ENCODE measurements at places on chromosomes 11 and 22. TPM values are rescaled to one million over a fixed set of nuclear protein-coding genes. Genes with fewer than 3 reads are reported as not detected.

Gene HORMAD2
- total RNA-seq = 3.1 TPM

Gene OR2AG1
- total RNA-seq = not detected

Gene SYCE3
- not detected for total RNA-seq

Gene NPAS4
- not detected for total RNA-seq

Gene SMIM35
- total RNA-seq = not detected

Gene GRAMD4
- 23.4 TPM for total RNA-seq

Gene RASL10A
- total RNA-seq = 1.1 TPM

Gene TSPAN32
- total RNA-seq = 0.97 TPM

Gene SLC22A9
- 1.7 TPM for total RNA-seq

Gene MMP8
- total RNA-seq = not detected

Gene ADAMTS8
- total RNA-seq = not detected

Gene HIC2
- 45.8 TPM for total RNA-seq

Gene PNPLA2
- 84.7 TPM for total RNA-seq

Gene KCNQ1
- 1.0 TPM for total RNA-seq

Gene DMC1
- 1.1 TPM for total RNA-seq

Gene C22orf23
- not detected for total RNA-seq

Gene ZDHHC8
- total RNA-seq = 39.9 TPM
